ENCODE measurements at places on chromosomes 4 and X.

GRCh38 chrX:72715546-72715945 lies 1.4 kb upstream of the PHKA1 start:
- no peak for ATAC-seq

DNA sequence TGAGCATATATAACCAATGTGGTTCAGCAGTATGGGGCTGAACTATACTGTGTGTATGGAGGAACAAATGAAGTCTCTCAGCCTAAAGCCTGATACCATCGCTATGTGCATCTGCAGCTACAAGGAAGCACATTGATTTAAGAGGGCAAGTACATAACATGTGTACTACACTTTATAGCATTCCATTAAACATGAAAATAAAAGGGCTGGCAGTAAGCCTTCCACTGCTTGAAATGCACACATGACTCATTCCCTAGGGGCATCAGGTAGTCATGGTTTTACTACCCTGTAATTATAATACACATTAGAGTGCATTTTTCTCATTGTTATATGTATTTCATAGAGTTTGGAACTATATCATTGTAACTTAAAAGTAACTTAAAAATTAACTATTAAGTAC lies 51.2 kb downstream of the SMARCA1 start:
- peak; percentile 55 for ATAC-seq

GRCh38 chrX:119045884-119046283 lies 26.9 kb upstream of the CT47C1 start:
- ATAC-seq: no peak

GRCh38 chr4:2837904-2838496 lies 5.6 kb upstream of the ADD1 start:
- no peak for ATAC-seq

- ATAC-seq: peak; percentile 89
Observed at GRCh38 chrX:40266490-40267333, 169.0 kb upstream of the BCOR start.

DNA sequence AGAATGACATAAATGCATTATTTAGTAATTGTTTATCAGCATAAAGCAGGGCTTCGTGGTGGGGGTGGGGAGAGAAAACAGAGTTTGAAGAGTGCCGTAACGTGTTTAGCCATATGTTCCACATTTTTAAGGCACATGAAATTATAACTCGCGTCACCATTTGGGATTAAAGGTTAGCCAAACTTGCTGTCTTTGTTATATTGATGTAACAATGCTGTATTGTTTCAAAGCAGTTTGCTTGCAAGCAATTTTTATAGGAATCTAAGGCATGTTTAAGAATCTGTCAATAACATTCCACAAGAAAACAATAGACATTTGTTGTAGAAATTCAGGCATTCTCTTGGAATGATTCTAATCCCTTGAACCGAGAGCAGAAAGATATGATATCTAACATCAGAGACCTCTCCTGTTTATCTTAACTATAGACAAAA lies 78.3 kb downstream of the CLDN22 start:
- ATAC-seq: no peak
